ENCODE measurements at places on chromosomes 7 and 10.
A peak's percentile ranks its signal among the peaks of the same experiment; 100 is the strongest.

DNA sequence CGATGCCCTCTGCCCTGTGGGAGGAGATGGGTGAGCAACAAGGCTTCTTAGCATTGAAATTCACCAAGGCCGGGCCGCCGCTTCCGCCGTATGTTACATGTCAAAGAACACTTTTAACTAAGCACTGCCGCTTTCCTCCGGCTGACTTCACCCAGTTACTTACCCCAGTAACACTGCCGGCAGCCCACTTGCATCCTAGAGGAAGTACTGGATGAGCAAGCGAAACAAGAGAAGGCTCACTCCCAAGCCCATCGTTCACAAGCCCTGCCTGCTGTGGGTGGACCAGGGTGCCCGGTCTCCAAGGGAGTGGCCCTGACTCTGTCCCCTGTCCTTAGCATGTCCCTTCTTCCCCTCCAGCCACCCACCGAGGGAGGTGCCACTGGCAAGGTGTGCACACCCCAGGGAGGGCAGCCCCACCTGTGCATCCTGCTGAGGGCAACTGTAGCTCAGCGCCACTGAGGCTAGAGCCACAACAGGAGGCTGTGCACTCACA lies 73.1 kb upstream of the EBF3 start:
- no peak for DNase-seq

- peak; percentile 73 for DNase-seq
Observed at GRCh38 chr7:130560972-130561371, 69.1 kb downstream of the MEST start.

- DNase-seq = no peak
Observed at GRCh38 chr7:151089893-151090730, 3.8 kb downstream of the AGAP3 start.

DNA sequence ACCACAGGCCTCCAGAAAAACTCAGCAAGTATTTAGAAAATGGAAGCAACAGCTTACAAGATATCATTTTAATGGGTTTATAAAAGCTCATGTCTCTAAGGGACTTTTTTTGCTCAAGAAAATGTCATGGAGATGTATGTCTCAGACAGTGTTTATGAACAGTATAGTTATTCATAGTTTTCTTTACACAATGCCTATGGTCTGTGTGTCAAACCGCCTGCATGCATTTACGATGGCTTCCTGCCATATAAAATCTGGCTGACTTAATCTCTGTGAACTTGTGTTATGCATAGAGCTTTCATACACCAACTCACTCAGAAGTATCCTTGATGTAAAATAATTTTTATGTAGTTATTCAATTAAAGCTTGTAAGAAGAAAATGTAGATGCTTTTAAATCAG lies 1314.2 kb upstream of the LRRTM3 start:
- no peak for DNase-seq

GRCh38 chr10:130921461-130921860 lies 390.1 kb downstream of the TCERG1L start:
- no peak for DNase-seq

GRCh38 chr10:13839430-13839990 lies 252.7 kb downstream of the PRPF18 start:
- DNase-seq = no peak

DNA sequence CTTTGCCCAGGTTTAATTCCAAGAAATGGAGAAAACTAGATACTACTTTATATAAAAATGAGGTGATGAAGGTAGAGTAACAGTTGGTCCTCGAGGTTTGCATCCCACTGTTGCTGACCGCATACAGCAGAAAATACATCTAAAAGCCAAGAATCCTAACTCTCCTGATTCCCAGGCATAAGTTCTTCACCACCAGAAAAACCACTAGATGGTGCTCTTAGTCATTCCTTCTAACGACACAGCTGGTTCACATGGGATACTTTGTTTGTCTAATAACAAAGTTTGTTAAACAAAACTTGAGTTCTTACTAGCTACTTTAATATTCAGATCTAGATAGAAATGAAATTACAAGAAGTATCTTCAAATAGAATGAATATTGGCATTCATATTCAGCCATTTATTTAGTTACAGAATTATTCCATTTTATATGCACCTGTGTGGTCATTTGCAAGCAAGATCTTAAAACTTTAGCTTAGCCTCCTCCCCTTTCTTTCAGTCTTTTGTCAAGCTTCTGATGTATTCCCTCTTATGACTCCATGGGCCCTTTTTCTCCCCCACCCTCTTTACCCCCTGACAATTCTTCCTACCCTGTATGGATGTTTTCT lies 54.1 kb upstream of the CYP26C1 start:
- DNase-seq = peak; percentile 59

- DNase-seq = no peak
Observed at GRCh38 chr10:42939237-42939636, 137.6 kb upstream of the RET start.

DNA sequence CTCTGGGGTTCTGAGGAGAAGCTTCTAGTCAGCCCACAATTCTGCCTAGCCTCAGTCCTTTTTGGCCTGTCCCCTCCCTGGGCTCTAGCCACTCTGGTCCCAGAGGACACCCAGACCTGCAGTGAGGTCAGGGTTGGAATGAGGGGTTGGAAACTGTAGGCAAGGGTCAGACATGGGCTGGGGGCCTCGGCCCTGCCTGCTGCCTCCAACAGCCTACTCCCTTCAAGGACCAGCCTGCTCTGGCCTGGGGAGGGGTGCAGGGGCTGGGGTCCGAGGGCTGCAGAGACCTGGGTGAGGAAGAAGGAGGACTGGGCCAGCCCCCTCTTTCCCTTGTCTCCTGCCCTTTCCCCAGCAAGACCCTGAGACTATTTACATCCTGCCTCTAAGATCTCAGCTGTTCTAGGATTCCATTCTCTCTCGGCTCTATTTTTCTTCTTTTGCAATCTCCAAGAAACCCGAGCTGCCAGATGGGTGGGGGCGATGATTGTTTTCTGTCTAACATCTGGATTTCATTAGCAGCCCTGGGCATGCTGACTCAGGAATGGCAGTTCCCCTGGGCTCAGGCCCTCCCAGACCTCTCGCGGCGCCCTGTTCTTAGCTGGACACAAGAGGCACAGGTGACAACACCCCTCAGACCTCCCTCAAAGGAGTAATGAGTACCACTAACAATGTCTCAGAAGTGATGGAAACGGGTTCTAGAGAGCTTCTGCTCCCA lies 23.1 kb downstream of the ZCCHC24 start:
- DNase-seq = no peak

DNA sequence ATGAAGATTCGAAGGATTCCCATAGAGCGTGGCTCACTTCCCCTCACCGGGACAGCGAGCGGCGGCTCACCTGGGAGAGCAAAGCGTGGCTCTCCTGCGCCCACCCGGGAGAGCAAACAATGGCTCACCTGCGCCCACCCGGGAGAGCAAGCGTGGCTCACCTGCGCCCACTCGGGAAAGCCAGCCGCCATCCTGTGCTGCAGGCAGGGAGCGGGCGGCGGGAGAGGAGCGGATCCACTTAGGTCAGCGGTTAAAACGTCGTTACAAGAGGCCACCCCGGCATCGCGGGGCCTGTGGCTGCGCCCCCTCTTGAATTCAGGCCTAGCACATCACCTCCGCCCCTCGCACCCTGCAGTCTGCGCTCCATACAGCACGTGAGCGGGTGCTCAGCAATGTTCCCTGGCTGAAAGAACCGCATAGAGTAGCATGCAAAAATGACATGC lies 461 bp upstream of the FIGNL1 start:
- DNase-seq = no peak

GRCh38 chr7:75042286-75042685 lies 31.3 kb downstream of the RCC1L start:
- DNase-seq = no peak

DNA sequence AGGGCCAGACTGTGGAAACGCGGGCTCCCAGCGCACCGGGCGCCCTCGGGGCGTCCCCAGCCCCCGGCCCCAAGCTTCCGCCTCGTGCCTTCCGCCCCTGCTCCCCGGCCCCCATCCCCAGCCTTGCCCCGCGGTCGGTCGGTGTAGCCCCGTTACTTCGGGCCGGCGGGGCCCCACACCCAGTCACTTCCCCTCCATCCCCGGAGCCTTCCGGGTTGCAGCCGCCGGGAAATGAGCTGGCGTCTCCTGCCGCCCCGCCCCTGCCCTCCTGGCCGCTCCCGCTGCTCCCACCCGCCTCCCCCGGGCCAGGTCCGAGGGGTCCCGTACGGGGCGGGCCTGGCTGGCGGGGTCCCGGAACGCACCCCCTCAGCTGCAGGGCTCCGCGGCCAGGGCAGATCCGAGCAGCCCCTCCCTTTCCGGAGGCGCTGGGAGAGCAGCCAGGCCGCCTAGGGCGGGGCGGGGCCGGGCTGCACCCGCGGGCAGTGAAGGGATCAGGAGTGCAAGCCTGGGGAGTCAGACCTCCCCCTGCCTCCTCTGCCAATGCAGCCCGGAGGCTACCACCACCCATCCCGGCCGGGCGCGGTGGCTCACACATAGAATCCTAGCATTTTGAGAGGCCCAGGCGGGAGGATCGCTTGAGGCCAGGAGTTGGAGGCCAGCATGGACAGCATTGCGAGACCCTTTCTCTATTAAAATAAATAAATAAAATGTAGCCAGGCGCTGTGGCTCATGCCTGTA lies 709 bp downstream of the ARPC1B start:
- DNase-seq = peak; percentile 84

DNA sequence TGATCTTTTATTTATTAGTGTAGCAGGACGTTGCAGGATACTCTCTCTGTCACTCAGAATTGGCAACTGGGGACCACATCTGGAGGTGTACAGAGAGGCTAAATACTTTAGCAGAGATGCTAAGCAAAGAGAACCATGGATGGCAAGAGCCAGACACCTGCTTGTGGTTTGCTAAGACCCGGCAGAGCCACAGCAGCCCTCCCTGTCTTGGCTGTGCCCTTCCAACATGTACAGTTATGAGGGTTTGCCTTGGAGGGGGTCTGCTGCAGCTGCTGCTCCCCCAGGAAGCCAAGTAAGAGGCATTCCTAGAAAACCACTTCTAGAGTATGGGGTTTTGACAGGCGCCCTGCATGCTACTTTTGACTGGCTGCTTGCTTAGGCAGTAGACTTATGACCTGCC lies 5.1 kb downstream of the NPVF start:
- DNase-seq = no peak

- peak; percentile 51 for DNase-seq
Observed at GRCh38 chr7:130473289-130473688, 18.6 kb upstream of the MEST start.

- no peak for DNase-seq
Observed at GRCh38 chr10:58785354-58785753, 272.7 kb downstream of the BICC1 start.

DNA sequence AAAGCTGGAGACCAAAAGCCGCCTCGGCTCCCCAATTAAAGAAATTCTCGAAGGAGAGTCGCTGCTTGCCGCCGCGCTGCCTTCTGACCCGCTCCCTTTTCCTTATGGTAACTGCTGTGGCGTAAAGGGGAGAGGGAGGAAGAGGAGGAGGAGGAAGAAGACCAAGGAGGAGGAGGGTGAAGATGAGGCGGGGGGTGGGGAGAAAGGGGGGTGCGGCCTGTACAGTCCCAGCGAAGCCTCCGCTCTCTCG lies 388 bp downstream of the CNOT4 start:
- no peak for DNase-seq

DNA sequence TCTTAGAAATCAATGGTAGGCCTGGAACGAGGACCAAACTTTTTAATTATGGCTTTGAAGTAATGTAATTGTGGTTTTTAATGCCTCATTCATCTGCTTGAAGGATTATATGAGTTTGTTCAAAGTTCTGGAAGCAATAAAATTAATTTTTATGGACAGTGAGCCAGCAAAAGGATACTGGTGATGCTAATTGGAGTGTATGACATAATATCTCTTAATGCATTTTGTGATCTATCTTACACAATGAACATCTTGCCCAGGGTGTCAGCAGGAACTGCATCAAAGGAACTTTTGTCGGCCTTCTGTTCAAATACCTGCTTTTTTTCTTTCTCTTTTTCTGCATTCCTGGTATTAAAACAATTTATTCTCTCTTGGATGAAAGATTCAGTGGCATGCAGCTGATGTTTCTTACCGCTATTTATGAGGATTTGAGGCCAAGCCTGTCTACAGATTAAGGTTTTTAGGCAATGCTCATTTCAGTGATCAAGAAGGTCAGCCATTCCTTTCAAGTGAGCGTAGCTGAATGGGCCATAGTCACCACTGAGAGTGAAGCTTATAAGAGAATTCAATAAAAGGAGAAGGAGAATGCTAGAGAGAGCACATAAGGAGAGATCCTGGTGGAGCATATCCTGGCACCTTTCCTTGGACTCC lies 974.8 kb downstream of the SORCS3 start:
- DNase-seq = no peak

DNA sequence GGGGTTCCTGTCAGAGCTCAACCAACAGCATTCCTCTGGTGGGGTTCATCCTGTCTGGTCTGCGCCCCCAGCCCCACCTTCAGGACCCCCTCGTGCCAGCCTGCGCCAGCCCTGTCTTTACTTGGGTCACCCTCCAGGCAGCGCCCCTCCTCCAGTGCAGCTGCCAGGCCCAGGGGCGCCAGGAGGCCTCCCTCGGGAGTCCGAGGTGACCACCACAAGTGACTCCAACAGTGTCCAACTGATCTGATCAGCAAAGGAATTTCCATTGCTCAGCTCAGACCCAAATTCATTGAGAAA lies 10.6 kb downstream of the WDR86 start:
- DNase-seq = no peak

DNA sequence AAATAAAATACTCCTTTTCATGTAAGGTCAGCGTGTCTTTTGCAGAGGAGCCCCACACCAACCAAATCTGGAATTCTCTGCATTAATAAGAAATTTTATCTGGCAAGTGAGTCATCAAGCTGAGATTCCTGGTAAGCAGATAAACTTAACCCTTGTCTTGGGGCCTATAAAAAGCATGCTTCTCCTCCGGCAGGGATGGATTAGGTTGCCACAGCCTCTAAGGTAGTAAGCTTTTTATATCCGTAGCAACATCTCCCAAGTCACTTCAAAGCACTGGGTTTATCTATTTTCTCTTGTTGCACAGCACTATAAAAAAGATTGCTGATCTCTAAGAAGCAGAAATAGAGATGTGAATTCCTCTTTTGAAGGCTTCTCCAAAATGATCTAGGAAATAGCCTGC lies 202.8 kb upstream of the NOBOX start:
- DNase-seq = no peak

- no peak for DNase-seq
Observed at GRCh38 chr7:83313931-83314330, 151.2 kb upstream of the PCLO start.

DNA sequence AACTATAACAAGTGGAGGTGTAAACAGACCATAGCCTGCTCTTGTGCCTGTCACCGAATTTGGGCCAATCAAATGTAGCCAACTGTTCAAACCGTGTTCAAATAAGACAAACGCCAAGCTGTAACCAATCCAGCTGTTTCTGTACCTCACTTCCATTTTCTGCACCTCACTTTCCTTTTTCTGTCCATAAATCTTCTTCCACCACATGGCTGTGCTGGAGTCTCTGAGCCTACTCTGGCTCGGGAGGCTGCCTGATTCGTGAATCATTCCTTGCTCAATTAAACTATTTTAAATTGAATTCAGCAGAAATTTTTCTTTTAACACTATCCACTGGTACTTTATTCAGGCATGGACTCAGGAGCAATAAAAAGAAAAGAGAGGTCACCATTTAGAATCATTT lies 29.9 kb upstream of the COL1A2 start:
- no peak for DNase-seq

GRCh38 chr10:5581670-5582566 lies 57.2 kb downstream of the CALML3 start:
- no peak for DNase-seq

- no peak for DNase-seq
Observed at GRCh38 chr10:5364890-5365338, at the start of gene UCN3. TSS of gene UCN3 (plus strand) at chr10:5364966. CDS start at chr10:5373721, 8,755 bp downstream.

- peak; percentile 85 for DNase-seq
Observed at GRCh38 chr10:6239213-6239991, 36.7 kb downstream of the PFKFB3 start.
